ENCODE measurements at places on chromosomes 3 and 15.

DNA sequence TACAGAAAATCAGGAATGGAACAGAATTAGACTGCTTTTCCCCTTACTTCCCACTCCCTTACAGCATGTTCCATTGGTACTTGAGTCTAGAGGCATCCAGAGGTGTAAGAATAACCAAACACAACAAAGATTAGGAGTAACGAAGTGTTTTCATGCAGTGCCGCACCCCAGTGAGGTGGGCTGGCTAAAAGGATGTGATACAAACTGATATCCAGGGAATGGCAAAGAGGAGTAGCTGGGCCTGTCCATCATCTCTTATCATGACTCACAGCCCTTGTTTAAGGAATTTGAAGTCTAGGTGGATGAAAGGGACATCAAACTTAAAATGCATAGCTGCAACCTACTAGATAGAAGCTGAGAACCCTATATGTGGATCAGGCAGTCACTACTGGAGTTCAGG is 16.4 kb downstream of the SCG5 start:
- no peak for DNase-seq

DNA sequence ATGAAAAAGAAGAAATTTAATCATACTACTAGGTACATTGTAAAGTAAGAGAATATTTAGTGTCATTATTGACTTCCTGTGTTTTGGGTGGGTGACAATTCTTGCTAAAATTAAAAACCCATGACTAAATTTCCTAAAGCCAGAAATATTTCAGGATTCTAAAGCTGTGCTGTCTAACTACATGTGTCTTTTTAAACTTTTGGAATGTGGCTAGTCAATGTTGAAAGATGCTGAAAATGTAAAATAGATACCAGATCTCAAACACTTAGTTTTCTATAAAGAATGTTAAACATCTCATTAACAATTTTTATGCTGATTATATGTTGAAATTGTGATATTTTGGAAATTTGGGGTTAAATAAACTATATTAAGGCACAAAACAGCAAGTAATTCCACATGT is 308.9 kb upstream of the TMCO5A start:
- DNase-seq: no peak

- DNase-seq: no peak
Measured at GRCh38 chr3:8899876-8900460, 63.3 kb downstream of the RAD18 start.

DNA sequence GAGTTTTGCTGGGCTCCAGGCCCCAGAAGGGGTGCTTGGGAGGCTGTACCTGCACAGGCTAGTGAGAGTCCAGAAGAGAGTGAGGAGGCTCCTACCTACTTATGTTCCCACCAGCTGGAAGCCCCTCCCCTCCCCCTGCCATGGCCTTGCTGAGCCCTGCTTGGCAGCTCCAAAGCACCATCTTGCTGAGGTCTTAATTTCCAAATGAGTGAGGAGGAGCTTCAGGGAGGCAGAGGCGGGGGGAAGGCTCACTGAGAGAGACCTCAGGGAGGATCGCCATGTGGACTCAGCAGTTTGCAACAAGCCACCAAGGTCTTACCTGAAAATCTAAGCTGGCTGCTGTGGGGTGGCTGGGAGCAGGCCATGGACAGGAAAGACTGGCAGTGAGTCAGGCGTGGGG is 8.7 kb upstream of the CACNA2D2 start:
- no peak for DNase-seq

DNA sequence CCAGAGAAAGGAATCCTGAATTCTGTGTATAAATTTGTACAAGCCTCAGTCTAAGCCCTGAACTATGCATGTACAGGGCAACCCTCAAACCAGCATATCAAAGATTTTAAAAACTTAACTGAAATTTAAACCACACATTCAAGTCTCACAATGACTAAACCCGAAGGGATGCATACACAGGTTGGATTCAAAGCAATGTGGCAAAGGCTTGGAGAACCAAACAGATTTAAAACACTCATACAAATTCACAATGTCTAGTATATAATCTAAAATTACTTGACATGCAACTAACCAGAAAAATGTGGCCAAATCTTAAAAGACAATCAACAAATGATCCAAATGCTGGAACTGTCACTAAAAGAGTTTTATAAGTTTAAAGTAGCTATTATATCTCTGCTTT is 36.4 kb downstream of the CEP152 start:
- no peak for DNase-seq

DNA sequence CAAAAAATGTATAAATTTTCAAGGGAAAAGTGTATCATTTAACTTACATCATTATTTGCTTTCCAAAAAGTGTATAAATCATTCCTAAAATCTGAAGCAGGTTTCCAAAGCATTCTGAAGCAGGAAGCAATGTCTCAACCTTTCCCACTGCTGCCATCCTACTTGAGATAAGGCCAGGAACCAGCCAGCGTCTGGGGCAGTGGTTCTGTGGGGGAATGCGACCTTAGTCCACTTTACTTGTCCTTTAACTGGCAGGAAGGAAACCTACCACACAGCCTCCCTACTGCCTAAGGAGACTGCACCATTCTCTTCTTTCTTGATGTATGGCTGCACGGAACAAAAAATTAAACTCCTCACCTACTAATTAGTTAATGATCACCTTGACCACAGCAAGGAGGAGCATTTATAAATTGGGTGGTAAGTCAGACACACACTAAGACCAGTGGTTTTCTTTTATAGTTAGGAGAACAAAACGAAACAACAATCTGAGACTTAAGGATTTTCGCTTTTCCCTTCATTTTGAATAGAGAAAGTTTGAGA is 3.7 kb downstream of the SORD start:
- DNase-seq: no peak

DNA sequence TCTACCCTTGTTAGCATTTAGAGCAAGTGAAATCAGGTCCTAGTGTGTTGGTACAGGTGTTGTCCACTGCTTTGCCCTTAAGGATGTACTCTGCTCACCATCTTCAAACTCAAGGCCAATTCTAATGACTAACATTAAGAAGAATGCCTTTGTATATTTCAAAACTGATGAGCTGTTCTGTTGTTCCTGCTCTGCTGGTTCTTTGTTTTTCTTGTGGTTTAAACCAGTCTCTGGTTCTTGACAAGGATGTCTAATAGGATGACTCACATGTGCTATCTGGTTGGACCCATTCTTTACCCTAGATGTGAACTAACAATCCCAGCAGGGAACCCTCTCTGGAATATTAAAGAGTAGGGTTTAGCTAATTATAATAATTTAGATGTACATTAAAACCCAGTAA is 17.3 kb downstream of the ABHD5 start:
- no peak for DNase-seq

DNA sequence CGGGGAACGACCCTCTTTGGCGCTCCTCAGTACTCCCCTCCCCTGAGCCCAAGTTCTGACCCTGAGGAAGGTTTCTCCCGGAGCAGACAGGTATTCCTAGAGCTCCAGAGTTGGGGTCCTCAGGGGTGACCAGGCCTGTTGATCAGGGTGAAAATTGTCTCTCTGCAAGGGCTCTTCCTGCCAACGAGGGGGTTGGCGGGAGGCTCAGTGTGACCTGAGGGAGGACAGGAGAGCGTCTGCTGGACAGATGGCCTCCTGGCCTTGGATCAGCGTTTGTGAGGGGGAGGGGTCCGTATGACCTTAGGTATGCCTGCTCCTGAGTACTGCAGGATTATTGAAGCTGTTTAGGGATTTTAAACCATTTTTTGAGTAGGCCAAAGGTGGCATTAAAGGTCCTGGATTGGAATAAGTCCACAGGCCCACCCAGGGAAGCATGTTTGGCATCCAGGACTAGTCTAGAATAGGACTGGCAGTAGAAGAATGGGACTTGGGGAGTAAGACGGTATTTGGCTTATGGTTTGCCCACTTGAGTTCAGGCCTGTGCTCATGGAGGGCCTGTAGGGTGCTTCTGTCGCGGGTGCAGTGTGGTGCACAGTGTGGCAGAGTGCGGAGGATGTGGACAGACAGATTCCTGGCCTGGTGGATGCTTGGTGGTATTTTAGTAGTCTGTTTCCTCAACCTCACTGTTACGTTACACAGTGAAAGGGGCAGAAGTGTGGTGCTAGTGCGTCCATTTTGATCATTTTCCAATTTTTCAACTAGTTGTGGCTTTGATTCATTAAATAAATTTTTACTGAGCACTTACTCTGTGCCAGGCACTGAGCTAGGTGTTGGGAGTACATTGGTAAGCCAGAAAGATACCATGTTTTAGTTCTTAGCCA is 959 bp downstream of the ZNF592 start:
- no peak for DNase-seq

DNA sequence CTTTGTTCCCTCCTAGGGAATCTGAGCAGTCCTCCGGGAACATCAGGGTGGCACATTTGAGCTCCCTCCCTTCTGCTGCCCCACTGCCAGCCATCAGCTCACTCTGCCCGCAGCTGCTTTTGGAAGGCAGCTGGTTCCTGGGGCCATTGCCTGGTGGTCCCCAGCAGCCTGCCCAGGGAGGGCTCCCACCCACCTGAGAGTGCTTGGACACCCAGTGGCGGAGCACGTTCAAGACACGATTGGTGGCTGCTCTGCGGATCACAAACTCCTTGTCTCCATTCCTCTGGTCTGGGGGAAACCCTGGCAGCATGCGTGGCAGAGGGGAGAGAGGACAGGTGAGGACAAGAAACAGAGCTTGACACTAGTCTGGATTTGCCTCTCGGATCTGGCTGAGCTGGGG is 53.7 kb upstream of the CTSH start:
- DNase-seq: no peak

GRCh38 chr3:151410891-151411559 is 26.5 kb upstream of the P2RY12 start:
- DNase-seq: no peak

- DNase-seq: no peak
Measured at GRCh38 chr3:156964577-156964976, 138.4 kb downstream of the LEKR1 start.

DNA sequence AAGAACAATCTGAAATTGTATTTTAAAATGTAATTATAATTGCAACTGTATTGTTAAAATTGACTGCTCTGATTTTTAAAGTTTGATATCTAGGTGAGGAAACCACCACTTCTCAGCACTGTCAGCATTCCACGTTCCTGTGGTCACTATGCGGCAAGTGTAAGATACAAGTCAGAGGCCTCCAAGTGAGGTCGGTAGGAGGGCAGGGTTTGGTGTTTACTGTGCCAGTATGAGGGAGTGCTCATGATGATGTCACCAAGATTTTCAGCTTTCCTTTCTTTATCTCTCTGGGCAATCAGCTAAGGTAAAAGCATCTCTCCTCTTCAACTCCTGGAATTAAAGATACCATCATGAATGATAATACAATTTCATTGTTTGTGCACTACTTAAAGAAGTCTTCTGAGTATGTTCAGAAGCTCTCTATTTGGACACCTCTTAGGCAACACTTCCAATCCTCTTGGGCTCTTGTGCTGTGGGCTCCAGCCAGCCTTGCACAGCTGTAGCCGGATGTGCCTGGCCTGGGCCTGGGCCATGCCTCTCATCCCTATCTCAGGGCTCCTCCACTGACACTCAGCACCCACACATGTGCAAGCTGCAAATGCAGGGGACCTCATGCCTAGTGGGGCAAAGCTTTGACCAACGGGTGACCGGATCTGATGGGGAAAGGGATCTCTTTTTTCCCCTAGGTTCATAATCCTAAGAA is 42.9 kb downstream of the CCR3 start:
- DNase-seq: no peak

- DNase-seq: no peak
Measured at GRCh38 chr3:72229952-72230351, 445.0 kb upstream of the PROK2 start.

- DNase-seq: no peak
Measured at GRCh38 chr3:184241447-184242296, 7.1 kb downstream of the ALG3 start.

GRCh38 chr3:118533676-118534075 is 501.0 kb downstream of the IGSF11 start:
- no peak for DNase-seq

DNA sequence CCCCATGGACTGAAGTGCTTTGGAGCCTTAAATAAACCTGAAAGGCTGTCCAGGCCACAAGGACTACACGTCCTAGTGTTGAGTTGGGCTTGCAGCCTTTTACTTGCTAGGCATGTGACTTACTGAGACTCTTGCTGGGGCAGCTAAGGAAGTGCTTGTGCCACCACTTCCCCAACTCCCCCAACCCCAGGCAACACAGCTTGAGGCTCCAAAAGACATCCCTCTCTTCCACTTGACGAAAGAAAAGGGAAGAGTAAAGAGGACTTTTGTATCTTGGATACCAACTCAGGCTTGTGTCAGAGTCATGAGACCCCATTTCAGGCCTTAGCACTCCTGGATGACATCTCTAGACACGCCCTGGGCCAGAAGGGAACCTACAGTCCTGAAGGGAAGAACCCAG is 109.8 kb downstream of the XRN1 start:
- no peak for DNase-seq

- DNase-seq: peak; percentile 23
Measured at GRCh38 chr3:191792580-191792979, 331.6 kb downstream of the PYDC2 start.

DNA sequence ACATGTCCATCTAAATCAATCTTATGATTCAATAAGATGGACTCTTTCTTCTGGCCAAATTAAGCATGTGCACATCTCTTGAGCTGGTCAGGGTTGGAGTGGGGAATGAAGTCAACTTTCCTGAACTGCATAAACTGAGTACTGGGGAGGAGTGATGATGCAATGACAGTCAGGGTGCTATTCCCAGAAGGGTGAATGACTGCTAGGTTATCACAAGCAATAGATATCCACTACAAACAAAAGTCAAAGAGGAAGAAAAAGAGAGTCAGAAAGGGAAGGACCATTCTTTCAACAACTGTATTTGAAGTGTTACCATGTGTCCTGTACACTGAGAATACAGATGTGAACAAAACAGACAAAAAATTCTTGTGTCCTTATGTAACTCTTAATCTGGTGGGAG is 70.0 kb downstream of the ALCAM start:
- DNase-seq: no peak

- DNase-seq: no peak
Measured at GRCh38 chr3:98765721-98766120, 2.6 kb downstream of the ST3GAL6 start.

- DNase-seq: no peak
Measured at GRCh38 chr15:81886080-81886479, 159.7 kb downstream of the MEX3B start.

- no peak for DNase-seq
Measured at GRCh38 chr15:60819860-60820259, 340.9 kb upstream of the ICE2 start.

DNA sequence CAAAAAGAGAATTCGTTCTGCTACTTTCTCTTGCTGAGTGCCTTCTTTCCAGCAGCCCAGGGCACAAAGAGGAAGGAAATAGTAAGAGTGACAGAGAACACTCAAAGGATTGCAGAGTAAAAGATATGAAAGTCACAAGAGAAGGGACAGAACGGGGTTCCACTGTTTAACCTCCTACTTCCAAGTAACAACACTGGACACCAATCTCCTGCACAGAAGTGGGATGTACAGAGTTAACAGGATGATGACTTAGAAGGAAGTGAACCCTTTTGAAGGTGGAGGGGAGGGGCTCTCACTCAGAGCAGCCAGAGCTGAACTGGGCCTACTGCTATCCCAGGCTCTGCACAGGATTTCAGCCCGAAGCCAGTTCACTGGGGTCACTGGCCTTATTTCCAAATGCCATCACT is 130.1 kb upstream of the PRICKLE2 start:
- DNase-seq: peak; percentile 22

- DNase-seq: peak; percentile 68
Measured at GRCh38 chr3:43769097-43769884, 78.6 kb downstream of the ABHD5 start.
